Mesothelial cell of epicardium (in vitro differentiated cells): ENCODE measurements at places on chromosomes 13 and 19. TPM values are rescaled to one million over a fixed set of nuclear protein-coding genes. Genes with fewer than 3 reads are reported as not detected.

- DNase-seq, result no peak
Measured at GRCh38 chr13:54194233-54195024, 1165.8 kb downstream of the OLFM4 start.

GRCh38 chr19:42301646-42302203, at the start of gene PRR19:
Gene PRR19, plus strand, starts transcription at chr19:42302132. Its CDS starts 7,453 bp downstream, at chr19:42309585.
- DNase-seq, result no peak

The TEX26 gene
- not detected in 3 replicates for total RNA-seq

- no peak for DNase-seq
Measured at GRCh38 chr19:27674701-27675100, 1538.2 kb downstream of the UQCRFS1 start.

GRCh38 chr13:52053460-52053859, 29.0 kb downstream of the UTP14C start:
- DNase-seq, result peak; percentile 50
